ENCODE measurements at places on chromosomes 5 and 9.

DNA sequence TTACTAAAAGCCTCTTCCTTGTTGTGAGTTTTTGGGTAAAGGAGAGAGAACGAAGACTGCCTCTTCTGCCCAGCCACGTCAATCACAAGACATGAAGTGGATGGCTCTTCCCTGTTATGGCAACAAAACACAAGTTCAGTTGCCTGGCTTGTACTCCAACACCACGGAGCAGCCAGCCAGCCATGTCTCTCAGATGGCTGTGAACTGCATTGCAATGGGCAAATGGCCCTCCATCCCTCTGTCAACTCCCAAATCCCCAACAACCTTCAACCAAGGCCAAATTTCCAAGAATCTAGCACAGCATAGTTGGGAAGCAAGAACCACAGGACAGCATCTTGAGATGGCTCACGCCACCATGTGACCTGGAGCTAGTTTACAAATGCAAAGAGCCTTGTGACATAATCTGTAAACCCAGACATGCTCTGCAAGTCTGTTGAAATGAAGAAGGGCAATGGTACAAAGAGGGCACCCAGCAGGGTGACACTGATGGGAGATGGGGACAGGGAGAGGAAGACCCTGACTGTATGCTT is 53.9 kb downstream of the ZNF366 start:
- DNase-seq = no peak

GRCh38 chr9:101229606-101230005 is 155.2 kb downstream of the BAAT start:
- no peak for DNase-seq

- no peak for DNase-seq
Observed at GRCh38 chr5:89936576-89936975, 473.0 kb downstream of the CETN3 start.

GRCh38 chr9:99370376-99370775 is 148.3 kb downstream of the SEC61B start:
- no peak for DNase-seq

DNA sequence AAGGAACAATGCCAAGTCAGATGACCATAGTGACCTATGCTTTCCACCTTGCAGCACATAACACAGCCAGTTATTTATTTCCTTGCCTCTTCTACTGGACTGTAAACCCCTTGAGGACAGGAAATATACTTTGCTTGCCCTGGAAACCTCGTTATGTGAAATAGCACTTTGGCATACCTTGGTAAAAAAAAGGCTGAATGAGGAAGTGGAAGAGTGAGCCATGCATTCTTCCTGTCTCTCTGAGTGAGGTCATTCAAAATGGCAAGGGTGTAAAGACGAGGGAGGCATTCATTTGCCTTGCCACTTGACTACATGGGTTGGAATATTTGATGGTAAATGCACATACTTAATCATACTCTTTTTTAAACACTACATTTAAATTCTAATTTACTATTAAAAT is 42.8 kb upstream of the SVEP1 start:
- no peak for DNase-seq

DNA sequence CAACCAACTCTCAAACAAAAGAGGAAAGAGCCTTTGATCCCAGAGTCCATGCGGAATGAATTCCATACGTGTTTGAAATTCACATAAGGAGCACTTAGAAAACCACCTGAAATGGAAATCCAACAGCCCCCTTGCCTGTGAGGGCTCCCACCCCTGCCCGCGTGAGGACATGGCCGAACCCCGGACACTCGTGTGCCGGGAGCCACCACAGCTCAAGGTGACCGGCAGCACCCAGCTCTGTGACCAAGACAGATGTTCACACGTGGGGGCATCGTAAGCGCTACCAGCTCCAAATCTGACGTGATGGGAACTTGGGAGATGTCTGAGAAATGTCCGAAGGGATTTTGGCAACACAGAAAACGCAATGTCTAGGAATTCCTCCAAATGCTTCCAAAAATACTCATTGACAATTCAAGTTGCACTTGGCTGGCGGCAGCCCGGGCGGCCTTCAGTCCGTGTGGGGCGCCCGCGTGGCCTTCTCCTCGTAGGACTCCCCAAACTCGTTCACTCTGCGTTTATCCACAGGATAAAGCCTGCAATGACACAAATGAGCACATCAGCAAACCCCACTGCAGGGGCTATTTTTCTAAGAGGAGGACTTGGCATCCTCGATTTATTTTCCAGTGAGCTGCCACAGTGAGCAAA is 23.2 kb upstream of the TERT start:
- no peak for DNase-seq

DNA sequence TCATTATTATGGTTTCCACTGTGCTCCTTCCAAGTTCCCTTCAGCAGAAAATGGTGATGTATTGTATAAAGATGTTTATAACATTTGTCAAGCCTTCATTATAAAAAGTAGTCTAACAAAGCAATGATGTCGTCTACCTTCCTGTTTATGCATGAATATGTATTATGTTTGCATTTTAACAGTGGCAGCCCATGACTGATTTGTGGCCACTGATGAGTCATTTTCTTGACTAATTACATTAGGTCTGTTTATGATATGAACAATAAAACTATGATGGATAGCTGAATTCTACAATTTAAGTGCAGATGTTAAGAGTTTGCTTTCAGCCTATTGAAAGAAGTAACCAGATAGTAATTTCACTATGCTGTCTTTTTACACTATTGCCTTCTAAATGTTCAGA is 75.4 kb upstream of the ADAMTS19 start:
- DNase-seq = no peak

DNA sequence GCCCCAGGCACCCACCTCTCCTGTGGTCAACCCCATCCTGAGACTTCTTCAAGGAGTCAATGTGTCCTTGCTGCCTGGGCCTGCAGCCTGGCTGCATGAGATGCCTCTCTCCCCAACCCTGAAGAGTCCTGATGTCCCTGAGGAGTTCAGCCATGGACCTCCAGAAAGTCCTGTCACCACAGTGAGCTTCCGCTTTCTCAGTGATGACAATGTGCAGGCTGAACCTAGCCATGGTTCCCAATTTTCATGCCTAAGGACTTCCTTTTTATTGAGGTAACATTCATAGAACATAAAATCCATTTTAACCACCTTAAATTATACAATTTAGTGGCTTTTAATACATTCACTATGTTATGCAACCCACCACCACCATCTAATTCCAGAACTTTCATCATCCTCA is 29.1 kb downstream of the DAP start:
- no peak for DNase-seq

DNA sequence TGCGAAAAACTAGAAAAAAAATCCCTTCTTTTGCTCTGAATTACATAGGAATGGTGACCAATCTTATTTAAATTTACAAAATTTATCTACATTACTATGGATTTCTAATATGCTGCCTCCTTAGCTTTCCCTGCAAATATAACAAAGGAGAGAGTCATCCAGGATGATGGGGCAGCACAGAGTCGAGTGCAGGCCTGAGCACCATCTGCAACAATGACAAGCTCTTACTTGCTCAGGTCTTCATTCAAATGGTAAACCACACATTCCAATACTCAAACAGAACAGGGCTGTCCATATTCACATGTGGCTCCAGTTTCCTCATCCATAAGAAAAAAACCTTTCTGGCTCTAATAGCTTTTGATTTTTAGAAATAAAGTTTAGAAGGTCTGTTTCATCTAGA is 33.5 kb upstream of the ZNF354B start:
- DNase-seq = no peak

DNA sequence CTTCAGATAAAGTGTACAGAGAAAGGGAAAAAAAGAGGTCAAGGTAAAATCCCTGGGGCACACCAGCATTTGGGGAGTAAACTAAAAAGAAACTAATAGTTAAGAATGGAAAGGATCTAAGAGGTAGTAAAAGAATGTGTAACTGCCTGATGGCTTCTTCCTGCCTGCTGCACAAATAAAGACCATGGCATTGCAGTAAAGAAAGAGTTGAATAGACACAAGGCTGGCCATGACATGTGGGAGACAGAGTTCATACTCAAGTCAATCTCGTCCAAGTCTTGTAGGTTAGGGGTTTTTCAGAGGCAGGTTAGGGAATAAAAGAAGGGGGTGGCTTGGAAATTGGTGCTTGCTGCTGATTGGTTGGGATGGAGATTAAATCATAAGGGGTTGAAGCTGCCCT is 57.6 kb downstream of the DNAJC21 start:
- DNase-seq = no peak

- DNase-seq = no peak
Observed at GRCh38 chr9:68472119-68472518, 68.6 kb downstream of the TMEM252 start.

GRCh38 chr5:34624691-34625090 is 31.4 kb upstream of the RAI14 start:
- no peak for DNase-seq

DNA sequence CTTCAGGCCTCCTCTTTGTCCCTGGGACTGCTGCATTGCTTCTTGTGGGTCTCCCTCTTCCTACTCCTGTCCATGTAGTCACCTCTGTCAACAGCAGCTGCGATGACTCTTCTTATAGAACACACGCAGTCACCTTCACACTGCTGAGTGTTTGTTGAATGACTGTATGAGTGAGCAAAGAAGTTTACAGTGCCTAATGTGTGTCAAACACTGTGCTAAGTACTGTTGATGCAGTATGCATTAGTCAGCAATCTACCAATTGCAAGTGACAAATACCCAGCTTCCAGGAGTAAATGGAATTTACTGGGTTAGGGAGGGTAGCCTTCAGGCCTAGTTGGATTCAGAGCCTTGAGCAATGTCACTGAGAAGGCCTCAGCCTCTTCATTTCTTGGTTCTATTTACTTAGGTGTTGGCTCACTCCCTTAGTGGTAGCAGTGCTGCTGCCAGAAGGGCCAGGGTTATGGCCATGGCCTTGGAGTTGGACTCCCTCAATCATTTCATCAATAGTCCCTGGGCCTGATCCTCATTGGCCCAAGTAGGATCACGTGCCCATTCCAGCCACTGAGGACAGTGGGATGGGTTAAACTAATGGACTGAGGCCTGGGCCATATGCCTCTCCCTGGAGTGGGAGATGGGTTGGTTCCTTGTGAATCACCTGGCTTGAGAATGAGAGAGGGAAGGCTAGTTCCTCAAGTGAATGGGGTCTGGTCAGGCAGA is 93.5 kb downstream of the RGS3 start:
- no peak for DNase-seq

DNA sequence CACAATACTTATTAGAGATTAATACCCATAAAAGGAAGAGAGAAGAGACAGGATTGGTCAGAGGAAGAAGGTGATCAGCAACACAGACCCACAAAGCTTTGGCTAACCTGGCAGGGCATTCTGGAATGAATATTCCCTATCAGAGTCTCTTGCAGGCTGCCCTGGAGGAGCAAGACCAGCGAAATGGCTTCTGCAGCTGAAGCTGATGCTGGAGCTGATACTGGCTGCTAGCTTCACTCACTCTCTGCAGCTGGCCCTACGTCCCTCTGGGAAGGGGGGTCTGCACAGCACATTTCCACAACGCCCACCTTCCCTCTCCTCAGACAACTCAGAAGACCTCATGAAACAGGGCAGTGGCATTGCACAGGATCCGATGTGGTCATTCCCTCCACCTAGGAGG is 169.9 kb upstream of the EFNA5 start:
- no peak for DNase-seq

- DNase-seq = no peak
Observed at GRCh38 chr5:20469792-20470191, 481.8 kb upstream of the CDH18 start.

DNA sequence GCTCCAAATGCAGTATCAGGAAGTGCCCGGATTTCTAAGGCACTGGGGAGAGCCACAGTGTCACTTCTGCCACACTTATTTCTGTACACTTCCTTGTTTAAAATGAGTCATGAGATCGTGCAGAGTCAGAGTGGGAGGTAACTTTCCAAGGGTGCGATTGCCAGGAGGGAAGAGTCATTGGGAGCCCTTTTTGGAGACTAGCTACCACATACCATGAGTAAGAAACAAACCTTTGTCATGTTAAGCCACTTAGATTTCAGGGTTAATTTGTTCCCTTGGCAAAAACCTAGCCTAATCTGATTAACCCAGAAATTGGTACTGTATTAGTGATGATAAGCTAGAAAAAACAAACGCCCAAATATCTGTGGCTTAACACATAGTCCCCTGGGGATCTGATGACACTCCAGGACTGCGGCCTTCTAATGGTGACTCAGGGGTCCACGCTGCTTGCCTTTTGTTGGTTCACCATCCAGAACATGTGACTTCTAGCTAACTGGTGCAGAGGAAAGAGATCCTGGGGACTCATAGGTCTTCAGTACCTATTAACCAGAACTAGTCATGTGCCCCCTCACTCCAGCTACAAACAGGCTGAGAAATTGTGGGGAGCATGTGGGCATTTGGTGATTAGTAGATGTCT is 48.6 kb upstream of the TLE1 start:
- DNase-seq = no peak

GRCh38 chr5:157559301-157559700 is 16.3 kb downstream of the ADAM19 start:
- no peak for DNase-seq

- DNase-seq = no peak
Observed at GRCh38 chr9:127918183-127919107, 1.6 kb upstream of the ST6GALNAC4 start.

DNA sequence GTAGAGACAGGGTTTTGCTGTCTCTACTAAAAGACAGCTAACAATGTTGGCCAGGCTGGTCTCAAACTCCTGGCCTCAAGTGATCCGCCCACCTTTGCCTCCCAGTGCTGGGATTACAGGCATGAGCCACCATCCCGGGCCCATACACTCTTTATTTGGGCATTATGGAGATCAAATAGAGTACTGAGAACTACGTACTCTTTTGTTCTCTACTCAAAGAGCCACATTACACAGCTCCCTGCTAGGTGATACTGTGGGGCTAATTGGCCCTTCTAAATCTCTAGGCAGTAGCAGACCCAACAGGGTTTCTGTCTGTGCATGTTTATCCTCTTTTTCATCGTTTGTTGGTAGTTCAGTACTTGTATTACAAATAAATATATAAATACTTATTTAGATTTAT is 16.1 kb downstream of the CKMT2 start:
- no peak for DNase-seq

- DNase-seq = peak; percentile 77
Observed at GRCh38 chr9:137461663-137462395, 2.7 kb upstream of the NSMF start.

DNA sequence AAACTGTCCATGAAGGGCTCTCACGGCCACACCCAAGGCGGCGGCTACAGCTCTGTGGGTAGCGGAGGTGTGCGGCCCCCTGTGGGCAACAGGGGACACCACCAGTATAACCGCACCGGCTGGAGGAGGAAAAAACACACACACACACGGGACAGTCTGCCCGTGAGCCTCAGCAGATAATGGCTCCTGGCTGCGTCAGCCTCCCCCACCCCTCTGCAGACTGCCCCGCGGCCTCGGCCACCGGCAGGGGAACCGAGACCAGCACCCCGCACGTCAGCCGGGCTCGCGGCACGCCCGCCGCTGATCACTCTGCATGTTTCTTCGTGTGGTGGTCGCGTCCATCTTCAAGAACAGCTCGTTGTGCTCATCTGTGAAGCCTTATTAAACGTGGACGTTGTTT is 41.5 kb downstream of the TENT4A start:
- DNase-seq = no peak

GRCh38 chr5:10538789-10539686 is 24.8 kb upstream of the ANKRD33B start:
- DNase-seq = no peak
